A673 (cell line): ENCODE measurements at places on chromosomes 1 and 21.

DNA sequence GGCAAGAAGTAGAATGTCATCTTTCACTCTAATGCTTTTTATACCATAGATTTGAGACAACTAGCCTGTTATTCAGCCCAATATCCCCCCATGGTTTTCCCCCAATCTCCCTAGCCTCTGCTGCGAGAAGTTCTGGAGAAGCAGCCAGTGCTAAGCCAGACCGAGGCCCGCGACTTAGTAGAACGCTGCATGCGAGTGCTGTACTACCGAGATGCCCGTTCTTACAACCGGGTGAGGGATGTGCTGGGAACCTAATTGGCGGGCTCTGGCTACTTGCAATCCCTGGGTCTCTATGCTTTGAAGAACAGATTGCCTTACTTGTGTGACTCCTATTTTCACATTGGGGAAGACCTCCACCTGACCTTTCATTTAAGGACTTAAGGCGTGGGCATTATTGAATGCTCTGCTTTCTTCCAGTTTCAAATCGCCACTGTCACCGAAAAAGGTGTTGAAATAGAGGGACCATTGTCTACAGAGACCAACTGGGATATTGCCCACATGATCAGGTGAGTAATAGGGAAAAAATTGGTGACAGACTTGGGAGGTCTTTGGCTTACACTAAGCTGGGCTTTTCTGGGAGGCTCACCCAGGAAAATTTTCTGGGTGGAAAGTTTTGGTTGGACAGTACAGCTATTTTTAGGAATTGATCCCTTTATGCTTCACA lies 1.9 kb downstream of the PSMB4 start:
- DNase-seq = no peak

GRCh38 chr1:42424201-42424600 lies 31.6 kb downstream of the ZMYND12 start:
- DNase-seq = no peak

GRCh38 chr21:9008636-9009035 lies 1512.7 kb upstream of the TPTE start:
- DNase-seq = no peak

GRCh38 chr1:32878637-32879041 lies 7.7 kb upstream of the HPCA start:
- DNase-seq = no peak

DNA sequence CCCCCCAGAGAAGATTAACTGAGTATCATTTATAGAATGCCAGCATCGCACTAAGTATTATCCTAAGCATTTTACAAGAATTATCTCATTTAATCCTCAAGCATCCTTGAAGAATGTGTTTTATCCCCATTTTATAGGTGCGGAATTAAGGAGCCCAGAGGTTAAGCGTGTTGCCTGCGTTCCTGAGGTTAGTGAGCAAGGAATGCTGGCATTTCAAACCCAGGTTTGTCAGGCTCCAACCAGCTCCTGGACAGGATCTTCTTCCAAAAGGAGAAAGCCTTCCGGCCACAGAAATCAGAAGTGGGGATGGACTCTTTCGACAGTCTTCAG lies 82.3 kb downstream of the SSBP3 start:
- no peak for DNase-seq

DNA sequence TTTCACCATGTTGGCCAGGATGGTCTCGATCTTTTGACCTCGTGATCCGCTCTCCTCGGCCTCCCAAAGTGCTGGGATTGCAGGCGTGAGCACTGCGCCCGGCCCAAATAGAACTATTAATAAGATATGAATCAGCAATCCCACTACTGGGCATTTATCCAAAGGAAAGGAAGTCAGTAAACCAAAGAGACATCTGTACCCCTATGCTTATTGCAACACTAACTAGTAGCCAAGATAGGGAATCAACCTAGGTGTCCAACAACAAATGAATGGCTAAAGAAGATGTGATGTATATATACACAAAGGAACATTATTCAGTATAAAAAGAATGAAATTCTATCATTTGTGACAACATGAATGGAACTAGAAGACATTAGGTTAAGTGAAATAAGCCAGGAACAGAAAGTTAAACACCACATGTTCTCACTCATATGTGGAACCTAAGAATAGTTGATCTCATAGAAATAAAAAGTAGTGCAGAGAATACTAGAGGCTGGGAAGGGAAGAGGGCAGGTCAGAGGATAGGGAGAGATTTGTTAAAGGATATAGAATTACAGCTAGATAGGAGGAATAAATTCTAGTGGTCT lies 48.8 kb downstream of the XPR1 start:
- DNase-seq = peak; percentile 5

DNA sequence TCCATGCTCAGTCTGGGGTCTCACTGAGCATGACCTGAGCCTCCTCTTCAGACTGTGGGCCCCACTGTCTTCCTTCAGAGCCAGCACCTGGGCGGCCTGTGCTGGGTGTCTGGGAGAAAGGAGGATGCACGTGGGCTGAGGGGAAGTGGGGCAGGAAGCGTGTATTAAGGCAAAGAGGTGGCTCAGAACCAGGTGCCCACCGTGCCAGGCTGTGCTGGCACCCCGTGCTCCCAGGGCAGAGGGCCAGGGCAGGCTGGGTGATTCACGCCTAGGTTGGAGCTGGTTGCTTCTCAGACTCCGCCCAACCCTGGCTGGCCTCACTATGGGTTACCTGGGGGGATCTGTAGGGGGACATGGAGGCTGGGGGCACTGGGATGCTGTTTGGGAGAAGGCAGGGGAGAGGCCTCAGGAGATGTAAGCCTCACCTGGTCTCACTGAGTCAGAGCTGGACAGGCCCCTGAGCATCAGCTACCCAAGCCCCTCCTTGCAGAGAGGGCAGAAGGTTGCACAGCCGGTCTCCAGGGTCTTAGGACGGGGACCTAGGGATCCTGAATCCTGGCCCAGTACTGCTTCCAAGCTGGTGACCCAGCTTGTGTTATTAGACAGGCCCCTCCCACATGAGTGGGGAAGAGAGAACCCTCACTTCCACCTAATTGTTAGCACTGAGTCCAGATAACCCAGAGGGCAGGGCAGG lies 18.6 kb upstream of the PADI1 start:
- DNase-seq = peak; percentile 0

GRCh38 chr1:28718586-28719331 lies 18.0 kb upstream of the YTHDF2 start:
- DNase-seq = peak; percentile 14

DNA sequence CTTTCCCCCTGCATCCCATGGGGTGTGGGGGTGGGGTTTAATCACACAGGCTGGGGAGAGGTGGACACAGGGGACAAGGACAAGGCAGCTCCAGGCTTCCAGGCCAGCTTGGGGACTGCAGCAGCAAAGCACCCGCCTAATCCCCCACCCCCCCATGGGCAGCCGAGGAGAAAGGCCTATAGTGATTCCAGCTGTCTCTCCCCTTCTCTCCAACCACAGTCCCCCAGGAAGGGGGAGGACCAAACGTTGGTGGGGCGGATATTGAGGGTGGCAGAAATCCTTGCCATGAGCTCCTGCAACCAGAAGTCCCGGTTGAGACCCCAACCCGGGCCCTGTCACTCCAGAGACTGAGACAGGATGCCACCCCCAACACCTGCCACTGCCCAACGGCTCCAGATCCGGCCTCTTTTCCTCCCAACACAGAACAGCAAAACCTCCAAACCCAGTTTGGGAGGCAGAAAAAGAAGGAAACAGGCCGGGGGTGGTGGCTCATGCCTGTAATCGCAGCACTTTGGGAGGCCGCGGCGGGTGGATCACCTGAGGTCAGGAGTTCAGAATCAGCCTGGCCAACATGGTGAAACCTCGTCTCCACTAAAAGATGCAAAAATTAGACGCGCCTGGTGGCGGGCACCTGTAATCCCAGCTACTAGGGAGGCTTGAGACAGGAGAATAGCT lies 1.7 kb downstream of the EPHA2 start:
- peak; percentile 65 for DNase-seq

- DNase-seq = no peak
Observed at GRCh38 chr1:228274452-228275178, 66.8 kb downstream of the OBSCN start.
